Activated T-helper 2 cell treated with anti-CD3 and anti-CD28 coated beads, Interferon-gamma antibody, Interleukin-2, Interleukin-4, amounts not matched to agents 10 μg/mL and 5 μg/mL and 100 μg/mL, durations not matched to agents 14 hours and 24 hours and 36 hours (primary cell): ENCODE measurements at places on chromosomes 4 and X. TPM values are rescaled to one million over a fixed set of nuclear protein-coding genes. Genes with fewer than 3 reads are reported as not detected.

DNA sequence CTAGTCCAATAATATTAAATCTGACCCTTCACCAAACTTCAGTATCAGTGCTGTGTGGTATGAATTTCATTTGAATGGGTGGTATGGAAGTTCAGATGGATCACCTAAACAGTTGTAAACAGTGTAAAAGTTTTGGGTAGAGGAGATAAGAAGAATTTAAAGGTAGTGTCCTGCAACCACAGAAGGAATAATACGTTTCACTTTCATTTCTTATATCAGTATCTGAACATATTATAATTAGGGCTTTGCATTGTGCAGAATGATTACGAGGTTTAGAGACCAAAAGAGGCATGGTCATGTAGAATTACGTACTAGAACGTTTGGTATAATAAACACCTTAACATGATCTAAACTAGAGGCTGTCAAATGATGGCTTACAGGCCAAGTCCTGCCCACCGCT, 116.1 kb downstream of the PDLIM5 start:
- no peak for DNase-seq

GRCh38 chr4:163350672-163351071, 7.0 kb downstream of the NPY5R start:
- H3K4me1 ChIP-seq, result no peaks in the 10 kb centered on the region
- peaks cover 10% of the 10 kb centered on the region for H3K27me3 ChIP-seq
- DNase-seq, result no peak
- no peak overlapping the region for H3K4me3 ChIP-seq
- H3K27ac ChIP-seq, result no peak overlapping the region
- no peaks in the 10 kb centered on the region for H3K36me3 ChIP-seq

DRP2 gene
- 0.44 and 0.46 TPM in 2 replicates for total RNA-seq

DNA sequence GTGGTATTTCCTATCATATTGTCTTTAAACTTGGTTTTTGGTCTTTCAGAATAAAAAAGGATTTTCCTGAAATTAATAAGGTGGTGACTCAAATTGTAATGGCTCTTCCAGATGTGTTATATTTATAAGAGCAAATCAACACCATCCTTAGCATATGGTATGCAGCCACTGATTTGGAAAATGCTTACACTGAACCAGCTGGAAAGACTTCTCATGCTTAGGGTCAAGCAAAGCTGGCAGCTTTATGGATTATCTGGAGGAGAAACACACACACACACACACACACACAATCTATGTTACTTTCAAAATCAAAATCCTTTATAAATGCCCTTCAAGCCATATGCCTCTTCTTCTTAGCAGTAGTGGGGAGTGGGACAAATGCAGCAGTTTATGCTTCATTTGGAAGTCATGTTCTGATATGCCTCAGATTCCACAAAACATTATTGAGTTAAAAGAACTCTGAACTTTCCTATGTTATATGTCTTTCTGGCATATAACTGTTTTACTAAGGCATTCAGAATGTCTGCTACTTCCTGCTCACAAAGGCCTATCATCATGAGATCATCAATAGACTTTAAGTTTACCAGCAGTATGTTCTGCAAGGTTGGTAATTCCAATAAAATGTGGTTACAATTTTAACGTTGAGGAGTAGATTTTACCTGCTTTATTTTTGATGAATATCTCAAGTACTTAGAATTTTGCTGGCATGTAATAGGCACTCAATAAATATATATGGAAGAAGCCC, 72.9 kb upstream of the PRDM5 start:
- no peak for DNase-seq
- H3K36me3 ChIP-seq, result no peaks in the 10 kb centered on the region
- H3K4me1 ChIP-seq, result no peaks in the 10 kb centered on the region

ZFP42 gene
- total RNA-seq, result 0.07 TPM in 1 of 2 replicates, not detected in the other

DNA sequence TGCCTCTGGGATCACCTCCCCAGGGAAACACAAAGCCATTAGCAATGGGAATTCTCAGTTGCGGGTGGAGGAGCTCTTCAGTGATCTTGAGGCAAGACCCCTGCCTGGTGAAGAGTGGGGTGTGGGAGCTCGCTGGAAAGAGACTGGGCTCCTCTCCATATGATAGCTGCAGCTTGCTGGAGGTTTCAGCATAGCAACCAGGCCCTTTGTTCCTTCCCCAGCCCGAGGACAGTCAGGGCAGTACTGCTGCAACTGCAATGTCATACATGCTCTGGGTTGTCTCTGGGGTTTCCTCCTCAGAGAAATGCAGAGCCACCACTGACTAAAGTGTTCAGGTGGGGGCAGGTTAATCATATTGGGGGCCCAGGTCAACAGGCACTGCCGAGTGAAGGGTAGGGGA, 81.3 kb downstream of the ARHGAP24 start:
- DNase-seq, result no peak
- H3K4me1 ChIP-seq, result no peaks in the 10 kb centered on the region
- H3K4me3 ChIP-seq, result no peak overlapping the region
- H3K27me3 ChIP-seq, result no peaks in the 10 kb centered on the region
- H3K36me3 ChIP-seq, result no peaks in the 10 kb centered on the region

DNA sequence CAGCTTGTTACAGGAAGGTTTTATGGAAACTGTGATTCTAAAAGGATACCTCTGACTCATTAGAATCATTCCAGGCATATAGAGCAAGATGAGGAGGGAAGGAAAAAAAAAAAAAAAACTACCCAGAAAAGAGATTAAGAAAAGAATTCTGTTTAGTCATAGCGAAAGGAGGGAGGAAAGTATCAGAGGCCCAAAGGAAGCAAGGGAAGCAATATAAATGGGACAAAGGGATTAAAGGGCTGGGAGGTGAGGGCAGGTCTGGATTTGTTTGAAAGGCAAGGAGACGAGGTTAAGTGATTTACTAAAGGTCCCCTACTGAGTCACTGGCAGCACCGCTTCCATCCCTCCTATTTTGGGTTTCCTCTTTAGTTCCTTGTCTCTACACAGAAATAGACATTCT, 88.6 kb upstream of the IL1RAPL1 start:
- no peaks in the 10 kb centered on the region for H3K4me1 ChIP-seq
- DNase-seq, result no peak
- H3K27ac ChIP-seq, result no peak overlapping the region
- H3K36me3 ChIP-seq, result no peaks in the 10 kb centered on the region
- no peaks in the 10 kb centered on the region for H3K27me3 ChIP-seq
- H3K4me3 ChIP-seq, result no peak overlapping the region

EDA2R gene
- total RNA-seq, result 1.8 and 2.3 TPM in 2 replicates

DNA sequence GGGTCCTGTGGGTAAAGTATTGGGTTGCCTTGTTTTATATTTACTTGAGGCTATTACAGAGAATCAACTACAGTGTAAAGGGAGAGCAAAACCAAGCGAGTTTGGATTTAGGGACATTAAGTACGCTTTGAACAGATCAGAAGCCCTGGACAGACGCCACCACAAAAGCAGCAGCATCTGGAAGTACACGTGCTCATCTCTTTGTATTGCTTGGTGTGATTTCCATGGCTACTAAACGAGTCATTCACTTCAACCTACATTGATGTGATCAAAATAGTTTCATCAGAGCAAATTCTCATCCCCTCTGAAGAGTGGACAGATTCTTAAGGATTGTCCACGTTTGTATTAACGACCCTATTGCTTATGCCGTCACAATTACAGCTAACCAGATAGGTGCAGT, 85.1 kb downstream of the SORBS2 start:
- no peak overlapping the region for H3K4me3 ChIP-seq
- H3K27me3 ChIP-seq, result peaks cover 5% of the 10 kb centered on the region
- DNase-seq, result no peak
- H3K4me1 ChIP-seq, result no peaks in the 10 kb centered on the region

DNA sequence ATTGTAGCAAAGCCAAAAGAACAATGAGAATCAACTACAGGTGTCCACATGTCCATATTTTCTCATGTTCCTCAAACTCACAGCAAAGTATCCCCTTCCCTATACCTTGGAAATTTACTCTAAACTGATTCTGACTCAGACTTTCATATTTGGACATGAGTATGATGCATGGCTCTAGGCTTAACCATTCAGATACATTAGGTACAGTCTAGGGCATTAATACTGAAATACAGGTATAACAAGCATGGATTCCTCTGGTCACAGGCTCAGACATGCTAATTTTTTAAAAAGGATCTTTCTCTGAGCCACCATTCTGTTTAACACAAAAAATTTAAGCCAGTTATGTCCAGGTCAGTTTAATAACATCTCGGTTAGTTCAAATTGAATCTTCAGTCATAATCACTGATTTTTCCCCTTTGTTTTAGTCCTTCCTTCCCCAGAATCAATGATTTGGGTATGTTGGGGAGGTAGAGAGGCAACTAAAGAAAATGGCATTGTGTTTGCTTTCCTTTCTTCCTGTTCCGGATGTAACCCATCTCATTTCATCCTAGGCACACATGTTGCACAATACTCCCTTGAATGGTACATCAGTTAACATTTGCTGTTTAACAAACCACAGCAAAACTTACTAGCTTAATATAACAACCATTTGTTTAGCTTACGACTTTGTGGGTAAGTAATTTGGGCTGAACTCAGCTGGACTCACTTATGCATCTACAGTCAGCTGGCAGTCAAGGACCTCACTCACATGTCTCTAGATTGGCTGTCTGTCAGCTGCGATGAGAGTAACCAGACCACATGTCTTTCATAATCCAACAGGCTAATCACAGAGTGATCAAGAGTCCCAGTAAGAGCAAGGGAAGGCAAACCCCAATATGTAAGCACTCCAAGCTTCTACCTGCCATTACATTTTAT, 75.3 kb upstream of the GRIA3 start:
- H3K4me1 ChIP-seq, result no peaks in the 10 kb centered on the region
- H3K4me3 ChIP-seq, result no peak overlapping the region
- H3K27ac ChIP-seq, result no peak overlapping the region
- H3K27me3 ChIP-seq, result no peaks in the 10 kb centered on the region

- H3K36me3 ChIP-seq, result no peaks in the 10 kb centered on the region
- no peak overlapping the region for H3K27ac ChIP-seq
- peaks cover 17% of the 10 kb centered on the region for H3K27me3 ChIP-seq
Observed at GRCh38 chr4:15695240-15695699, 7.6 kb upstream of the BST1 start.

PAGE1 gene
- total RNA-seq, result not detected in 2 replicates

DNA sequence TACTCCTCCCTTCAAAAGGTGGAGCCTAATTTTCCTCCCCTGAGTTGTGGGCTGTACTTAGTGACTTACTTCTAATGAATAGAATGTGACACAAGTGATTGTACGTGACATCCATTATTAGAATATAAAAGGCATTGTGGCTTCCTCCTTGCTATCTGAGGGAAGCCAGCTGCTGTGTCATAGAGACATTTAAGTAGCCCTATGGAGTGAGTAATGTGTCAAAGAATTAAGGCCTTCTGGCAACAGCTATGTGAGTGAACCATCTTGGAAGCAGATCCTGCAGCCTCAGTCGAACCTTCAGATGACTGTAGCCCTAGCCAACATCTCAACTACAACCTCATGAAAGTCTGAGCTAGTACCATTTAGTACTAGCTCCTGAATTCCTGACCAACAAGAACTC, 76.1 kb downstream of the BCOR start:
- H3K36me3 ChIP-seq, result no peaks in the 10 kb centered on the region
- H3K4me3 ChIP-seq, result no peak overlapping the region
- H3K27me3 ChIP-seq, result no peaks in the 10 kb centered on the region
- no peak overlapping the region for H3K27ac ChIP-seq

OPRPN gene
- total RNA-seq, result not detected in 2 replicates

DNA sequence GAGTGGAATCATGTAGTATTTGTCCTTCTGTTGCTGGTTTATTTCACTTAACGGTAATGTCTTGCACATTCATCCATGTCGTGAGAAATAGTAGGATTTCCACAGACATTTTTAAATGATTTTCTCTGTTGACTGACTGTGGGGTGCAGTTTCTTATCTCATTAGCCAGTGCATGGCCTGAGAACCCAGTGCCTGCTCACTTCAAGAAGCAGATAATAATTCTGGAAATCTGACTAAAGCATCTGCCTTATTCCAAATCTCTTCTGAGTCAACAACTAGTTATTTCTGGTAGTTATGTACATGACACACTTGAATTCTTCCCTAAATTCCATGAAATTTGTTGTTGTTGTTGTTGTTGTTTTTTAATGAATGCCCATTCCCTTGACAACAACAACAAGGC, 77.6 kb downstream of the NPFFR2 start:
- no peaks in the 10 kb centered on the region for H3K27me3 ChIP-seq
- DNase-seq, result no peak
- H3K27ac ChIP-seq, result no peak overlapping the region
- H3K36me3 ChIP-seq, result no peaks in the 10 kb centered on the region
